ENCODE measurements at places on chromosomes 13 and 19.

DNA sequence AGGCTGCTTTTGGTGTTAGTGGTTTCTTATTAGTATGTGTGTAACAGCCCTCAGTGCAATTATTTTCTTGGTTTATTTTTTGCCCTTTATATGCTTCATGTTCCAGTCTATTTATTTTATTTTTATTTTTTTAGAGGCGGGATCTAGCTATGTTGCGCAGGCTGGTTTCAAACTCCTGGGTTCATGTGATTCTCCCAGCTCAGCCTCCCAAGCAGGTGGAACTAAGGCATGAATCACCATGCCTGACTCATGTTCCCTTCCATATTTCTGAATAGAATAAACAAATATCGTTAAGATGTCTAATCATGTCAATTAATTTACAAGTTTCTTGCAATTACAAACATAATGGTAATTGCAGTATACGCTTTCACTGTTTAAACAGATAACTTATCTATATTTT lies 11.7 kb downstream of the SKA3 start:
- DNase-seq, result no peak

GRCh38 chr13:77846173-77846572 lies 72.5 kb downstream of the EDNRB start:
- DNase-seq, result no peak

GRCh38 chr13:113109151-113110047 lies 3.8 kb downstream of the F7 start:
- no peak for DNase-seq

GRCh38 chr19:17999684-18000479 lies 8.1 kb upstream of the ARRDC2 start:
- DNase-seq, result no peak

DNA sequence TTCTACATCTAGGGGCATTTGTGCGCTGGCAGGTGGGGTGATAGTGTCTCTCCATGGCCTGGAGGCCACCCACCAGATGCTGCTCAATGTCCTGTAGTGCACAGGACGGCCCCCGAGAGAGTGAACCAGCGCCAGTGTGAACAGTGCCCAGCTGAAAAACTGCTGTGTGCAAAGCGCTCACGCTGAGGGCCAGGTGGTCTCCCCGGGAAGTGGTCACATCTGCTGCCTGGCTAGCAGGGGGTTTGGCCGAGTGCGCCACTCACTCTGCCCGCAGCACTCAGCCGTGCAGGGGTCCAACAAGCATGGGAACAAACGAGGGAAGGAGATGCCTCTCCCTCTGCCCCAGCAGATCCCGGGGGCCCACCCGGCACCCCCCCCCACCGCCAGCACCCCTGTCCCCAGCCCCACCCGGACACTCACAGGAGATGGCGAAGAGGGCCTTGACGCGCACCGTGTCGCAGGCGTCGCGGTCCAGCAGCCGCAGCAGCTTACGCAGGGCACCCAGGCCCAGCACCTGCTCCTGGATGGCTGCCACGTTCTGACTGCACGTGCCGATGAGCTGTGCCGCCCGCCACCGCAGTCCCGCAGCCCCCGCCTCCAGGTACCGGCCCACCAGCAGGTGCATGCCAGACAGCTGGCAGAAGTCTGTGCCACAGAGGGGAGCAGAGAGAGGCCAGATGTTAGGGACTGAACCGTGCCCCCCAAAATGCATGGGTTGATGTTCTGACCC lies 5.8 kb downstream of the HSPBP1 start:
- DNase-seq, result no peak

DNA sequence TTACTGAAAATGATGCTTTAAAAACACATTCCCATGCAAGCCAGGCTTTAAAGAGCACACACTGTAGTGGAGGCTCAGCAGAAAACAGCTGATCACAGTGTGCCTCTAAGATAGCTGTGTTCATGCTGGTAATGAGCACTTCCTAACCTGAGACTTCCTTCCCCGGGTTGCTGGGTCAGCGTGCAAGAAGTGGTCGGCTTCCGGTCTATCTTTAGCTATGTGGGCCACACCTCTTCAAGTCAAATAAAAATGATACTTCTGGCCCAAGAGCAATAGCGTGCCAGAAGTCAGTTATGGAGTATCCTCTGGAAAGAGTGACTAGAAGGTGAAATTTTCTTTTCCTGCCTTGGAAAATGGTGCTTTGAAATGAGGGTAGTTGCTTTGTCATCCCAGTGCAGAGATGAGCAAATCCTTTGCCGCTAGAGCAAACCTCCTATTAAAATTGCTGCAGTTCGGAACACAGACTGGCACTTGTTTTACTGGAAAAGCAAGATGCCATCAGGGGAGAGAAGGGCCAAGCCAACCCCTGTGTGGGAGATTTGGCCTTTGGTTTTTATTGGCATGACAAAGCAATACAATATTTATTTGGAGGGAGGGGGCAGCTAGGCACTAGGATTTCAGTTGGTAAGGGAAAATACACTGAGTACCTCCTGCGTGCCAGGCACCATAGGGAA lies 64.2 kb downstream of the ARHGAP35 start:
- no peak for DNase-seq

DNA sequence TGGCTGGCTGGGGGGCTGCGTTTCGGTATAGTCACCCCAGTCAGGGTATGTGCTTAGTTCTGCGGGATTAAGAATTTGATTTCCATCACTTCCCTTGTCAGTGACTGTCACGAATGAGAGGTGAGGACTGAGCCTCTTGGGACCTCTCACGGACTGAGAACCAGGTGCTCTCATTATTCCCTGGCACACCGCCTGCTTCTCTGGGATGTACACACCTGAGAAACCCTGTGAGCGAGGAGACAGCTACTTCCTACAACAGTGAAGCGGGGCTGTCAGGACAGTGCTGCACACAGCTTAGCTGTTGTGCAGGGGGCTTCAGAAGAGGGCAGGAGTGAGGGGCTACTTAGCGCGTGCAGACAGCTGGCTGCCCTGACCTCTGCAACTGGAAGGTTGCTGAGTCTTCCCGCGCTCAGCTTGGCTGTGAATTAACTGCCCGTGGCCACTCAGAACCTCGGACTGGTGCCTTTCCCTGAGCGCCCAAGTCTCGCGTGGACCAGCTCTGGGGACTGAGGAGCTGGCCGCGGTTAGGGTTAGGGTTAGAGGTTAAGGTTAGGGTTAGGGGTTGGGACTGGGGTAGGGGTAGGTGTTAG lies 65.3 kb upstream of the MCF2L start:
- no peak for DNase-seq

GRCh38 chr19:1672769-1673644 lies 20.6 kb upstream of the TCF3 start:
- DNase-seq, result no peak

- DNase-seq, result no peak
These were observed 89.4 kb downstream of the PCCA start for GRCh38 chr13:100178309-100178708.

GRCh38 chr13:112881656-112882554 lies 87.1 kb upstream of the MCF2L start:
- no peak for DNase-seq

DNA sequence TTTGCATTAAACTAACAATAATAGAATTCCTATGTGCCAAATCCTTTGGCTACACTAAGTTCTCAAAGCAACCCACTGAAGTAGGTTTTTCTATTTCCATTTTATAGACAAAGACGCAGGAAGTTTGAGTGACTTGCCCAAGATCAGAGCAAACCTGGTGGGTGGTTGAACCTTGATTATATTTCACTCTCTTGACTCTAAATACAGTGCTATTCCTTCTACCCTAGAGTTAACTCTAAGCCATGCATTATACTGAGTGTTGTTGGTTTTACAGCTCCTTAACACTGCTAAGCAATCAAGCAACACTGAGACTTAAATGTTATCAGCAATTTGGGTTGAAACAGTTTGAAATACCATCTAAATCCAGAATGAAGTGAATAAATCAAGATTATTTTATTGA lies 813.6 kb upstream of the GPC6 start:
- DNase-seq, result no peak

GRCh38 chr13:97483465-97483864 lies 49.5 kb downstream of the RAP2A start:
- DNase-seq, result no peak

DNA sequence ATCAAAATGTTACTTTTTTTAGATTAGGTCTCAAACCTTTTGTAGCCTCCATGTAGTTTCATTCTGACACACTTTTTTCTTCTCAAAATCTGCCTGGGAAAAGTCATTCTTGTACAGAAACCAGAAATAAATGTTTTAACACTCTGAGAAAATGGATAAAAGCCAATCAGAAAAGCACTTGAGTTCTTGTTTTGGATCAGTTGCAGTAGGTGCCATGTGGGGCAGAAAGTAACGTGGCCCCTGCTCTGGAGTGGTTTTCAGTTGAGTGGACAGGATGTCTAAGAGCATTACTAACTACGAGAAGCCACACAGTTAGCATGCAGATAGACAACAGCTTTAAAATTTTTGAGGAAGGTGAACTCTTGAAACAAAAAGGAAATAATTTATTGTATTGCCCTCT lies 19.1 kb downstream of the GPR183 start:
- DNase-seq, result no peak

GRCh38 chr19:12676384-12676792 lies 5.3 kb downstream of the DHPS start:
- DNase-seq, result peak; percentile 87

- DNase-seq, result no peak
These were observed 1505.9 kb downstream of the PCDH9 start for GRCh38 chr13:65724226-65724625.

DNA sequence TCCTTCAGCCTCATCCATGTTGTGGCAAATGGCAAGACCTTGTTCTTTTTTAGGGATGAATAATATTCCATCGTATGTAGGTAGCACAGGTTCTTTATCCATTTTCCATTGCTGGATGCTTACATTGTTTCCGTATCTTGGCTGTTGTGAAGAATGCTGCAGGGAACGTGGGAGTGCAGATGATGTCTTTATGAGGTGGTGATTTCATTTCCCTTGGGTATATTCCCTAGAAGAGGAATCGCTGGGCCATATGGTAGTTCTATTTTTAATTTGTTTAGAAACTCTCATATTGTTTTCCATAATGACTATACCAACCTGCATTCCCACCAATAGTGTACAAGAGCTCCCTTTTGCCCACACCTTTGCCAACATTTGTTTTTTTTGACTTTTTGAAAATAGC lies 186.3 kb upstream of the TMTC4 start:
- DNase-seq, result no peak

DNA sequence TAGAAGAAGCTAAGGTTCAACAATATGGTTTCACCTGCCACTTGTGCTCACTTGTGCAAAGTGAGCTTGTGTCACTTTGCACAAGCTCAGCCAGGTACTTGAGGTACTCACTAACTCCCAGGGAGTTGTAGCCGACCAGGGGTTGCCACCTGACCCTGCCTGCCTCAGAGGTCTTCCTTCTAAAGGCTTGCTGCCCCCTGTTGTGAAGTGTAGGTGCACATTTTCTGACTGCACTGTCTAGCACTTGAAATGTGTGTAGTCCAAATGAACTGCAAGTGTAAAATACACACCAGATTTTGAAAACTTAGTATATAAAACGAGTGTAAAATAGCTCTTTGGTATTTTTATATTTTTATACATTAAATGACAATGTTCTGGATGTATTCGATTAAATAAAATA lies 230.8 kb downstream of the DLEU7 start:
- no peak for DNase-seq

- no peak for DNase-seq
These were observed 6.2 kb downstream of the TINCR start for GRCh38 chr19:5561559-5561958.

- no peak for DNase-seq
These were observed 14.1 kb upstream of the RELB start for GRCh38 chr19:44987148-44987675.

- DNase-seq, result no peak
These were observed 21.2 kb upstream of the GTF3A start for GRCh38 chr13:27403203-27403678.

DNA sequence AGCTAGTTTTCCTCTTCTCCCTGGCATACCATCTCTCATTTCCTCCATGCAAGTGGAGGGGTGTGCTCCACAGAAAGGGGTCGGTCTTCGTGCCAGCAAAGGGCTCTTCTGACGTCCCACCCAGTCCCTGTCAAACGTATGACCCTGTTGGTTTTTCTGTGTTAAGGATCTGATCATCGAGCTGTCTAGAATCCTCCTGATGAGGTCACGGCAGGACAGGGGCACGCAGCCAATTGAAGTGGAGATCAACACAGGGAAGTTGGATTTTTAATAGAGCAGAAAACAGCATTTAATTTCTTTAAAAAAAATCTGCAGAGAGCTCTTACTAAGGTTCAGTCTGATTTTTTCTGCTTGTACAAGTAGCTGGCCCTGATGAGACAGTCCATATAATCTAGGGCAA lies 339.4 kb downstream of the TEX29 start:
- DNase-seq, result no peak

GRCh38 chr19:55691561-55692481 lies 16.8 kb downstream of the EPN1 start:
- no peak for DNase-seq

- DNase-seq, result no peak
These were observed 60.0 kb downstream of the VWA8 start for GRCh38 chr13:41900918-41901317.

- DNase-seq, result no peak
These were observed 112.3 kb downstream of the MIPEP start for GRCh38 chr13:23776698-23777574.

- no peak for DNase-seq
These were observed 1416.8 kb downstream of the OLFM4 start for GRCh38 chr13:54445453-54445852.

DNA sequence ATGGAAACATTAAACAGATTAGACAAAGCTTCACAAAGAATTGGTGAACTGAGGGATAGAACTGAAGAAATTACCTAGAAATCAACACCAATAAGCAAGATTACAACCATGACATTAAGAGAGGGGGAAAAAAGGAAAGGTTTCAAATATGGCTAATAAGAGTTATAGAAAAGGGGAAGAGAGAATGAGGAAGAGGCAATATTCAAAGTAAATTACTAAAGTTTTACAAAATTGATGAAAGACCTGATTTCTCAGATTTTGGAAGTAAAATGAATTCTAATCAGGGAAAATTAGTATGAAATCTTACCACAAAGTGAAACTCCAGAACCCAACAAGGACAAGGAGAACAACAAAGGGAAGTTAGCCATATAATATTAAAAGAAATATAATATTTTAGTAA lies 187.4 kb downstream of the NBEA start:
- no peak for DNase-seq

- DNase-seq, result no peak
These were observed 34.4 kb upstream of the ZNF562 start for GRCh38 chr19:9709305-9709704.

DNA sequence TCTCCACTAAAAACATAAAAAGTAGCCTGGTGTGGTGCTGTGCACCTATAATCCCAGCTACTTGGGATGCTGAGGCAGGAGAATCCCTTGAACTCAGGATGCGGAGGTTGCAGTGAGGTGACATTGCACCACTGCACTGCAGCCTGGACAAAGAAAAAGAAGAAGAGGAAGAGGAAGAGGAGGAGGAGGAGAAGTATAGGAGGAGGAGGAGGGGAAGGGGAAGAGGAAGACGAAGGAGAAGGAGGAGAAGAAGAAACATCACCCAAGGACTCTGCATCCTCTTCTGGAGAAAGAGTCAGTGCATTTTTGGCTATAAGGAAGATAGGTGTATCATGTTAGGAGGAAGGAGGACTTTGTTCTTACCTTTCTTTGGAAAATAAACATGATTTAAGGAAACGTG lies 13.0 kb upstream of the FPR3 start:
- DNase-seq, result no peak

GRCh38 chr13:42549552-42549936 lies 24.4 kb upstream of the TNFSF11 start:
- DNase-seq, result no peak

All from iPS DF 6.9 (cell line).